ENCODE measurements at places on chromosomes 5 and 9.

DNA sequence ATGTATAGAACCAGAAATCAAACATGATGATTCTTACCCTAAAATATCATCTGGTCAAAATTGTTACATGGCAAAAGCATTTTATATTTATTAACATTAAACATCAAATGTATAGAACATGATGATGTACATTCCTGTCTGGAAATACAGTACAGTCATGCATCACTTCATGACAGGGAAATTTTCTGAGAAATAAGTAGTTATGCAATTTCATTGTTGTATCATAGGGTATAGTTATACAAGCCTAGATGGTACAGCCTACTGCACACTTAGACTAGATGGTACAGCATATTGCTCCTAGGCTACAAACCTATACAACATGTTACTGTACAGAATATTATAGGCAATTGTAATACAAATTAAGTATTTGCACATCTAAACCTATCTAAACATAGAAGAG lies 64.6 kb upstream of the VCAN start:
- no peak overlapping the region for H3K4me3 ChIP-seq
- no peaks in the 10 kb centered on the region for H3K4me1 ChIP-seq
- DNase-seq, result no peak
- no peaks in the 10 kb centered on the region for H3K27me3 ChIP-seq
- H3K27ac ChIP-seq, result no peak overlapping the region

- H3K4me3 ChIP-seq, result no peak overlapping the region
- no peaks in the 10 kb centered on the region for H3K36me3 ChIP-seq
- DNase-seq, result no peak
- H3K27ac ChIP-seq, result no peak overlapping the region
- H3K4me1 ChIP-seq, result no peaks in the 10 kb centered on the region
Measured at GRCh38 chr5:139094154-139095131, 103.7 kb downstream of the SIL1 start.

- H3K4me1 ChIP-seq, result no peaks in the 10 kb centered on the region
- H3K27ac ChIP-seq, result no peak overlapping the region
- H3K27me3 ChIP-seq, result no peaks in the 10 kb centered on the region
- no peaks in the 10 kb centered on the region for H3K36me3 ChIP-seq
- no peak overlapping the region for H3K4me3 ChIP-seq
- DNase-seq, result no peak
Measured at GRCh38 chr5:126236994-126237393, 186.2 kb upstream of the GRAMD2B start.

DNA sequence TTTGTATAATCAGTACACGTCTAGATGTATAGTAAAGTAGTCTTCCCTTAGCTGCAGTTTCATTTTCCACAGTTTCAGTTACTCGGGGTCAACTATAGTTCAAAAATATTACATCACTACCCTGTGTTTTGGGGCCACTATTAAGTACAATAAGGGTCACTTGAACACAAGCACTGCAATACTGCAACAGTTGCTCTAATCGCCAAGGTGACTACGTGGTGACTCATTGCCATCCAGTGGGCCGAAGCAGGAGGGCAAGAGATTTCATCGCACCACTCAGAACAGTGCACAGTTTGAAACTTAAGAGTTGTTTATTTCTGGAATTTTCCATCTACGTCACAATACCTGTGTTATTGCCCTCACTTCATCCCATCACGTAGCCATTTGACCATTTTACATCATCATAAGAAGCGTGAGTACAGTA lies at the start of gene ARL14EPL:
ARL14EPL (plus strand) TSS at position 379 of the 424 bp plus-strand sequence. CDS start 18,994 bp downstream, outside the sequence.
- no peak for DNase-seq
- H3K4me3 ChIP-seq, result no peak within 1 kb of the TSS
- no peaks in the 10 kb centered on the region for H3K4me1 ChIP-seq
- no peaks in the 10 kb centered on the region for H3K36me3 ChIP-seq
- H3K27ac ChIP-seq, result no peak within 1 kb of the TSS

DNA sequence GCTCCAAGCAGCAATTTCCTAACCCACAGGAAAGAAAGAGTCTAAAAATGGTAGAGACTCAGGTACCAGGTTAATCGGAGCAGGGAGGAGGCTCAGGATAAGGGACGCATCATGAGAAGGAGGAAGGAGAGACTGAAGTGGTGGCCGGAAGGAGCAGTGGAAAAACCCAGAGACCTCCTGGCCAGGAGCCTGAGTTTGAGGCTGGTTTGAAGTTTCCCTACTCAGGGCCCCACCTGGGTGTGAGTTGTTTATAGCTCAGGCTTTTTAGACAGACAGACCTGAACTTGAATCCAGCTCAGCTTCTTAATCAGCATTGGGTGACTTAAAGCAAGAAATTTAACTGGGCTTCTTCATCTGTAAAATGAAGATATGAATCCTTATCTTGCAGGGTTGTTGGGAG lies 11.9 kb upstream of the AQP7 start:
- H3K36me3 ChIP-seq, result no peaks in the 10 kb centered on the region
- DNase-seq, result no peak
- no peak overlapping the region for H3K4me3 ChIP-seq
- peak overlapping the region; percentile 65 for H3K27ac ChIP-seq
- H3K4me1 ChIP-seq, result peaks cover 50% of the 10 kb centered on the region

GRCh38 chr9:103471241-103471640 lies 476.1 kb downstream of the CYLC2 start:
- no peak overlapping the region for H3K4me3 ChIP-seq
- no peaks in the 10 kb centered on the region for H3K4me1 ChIP-seq
- no peaks in the 10 kb centered on the region for H3K27me3 ChIP-seq
- no peak overlapping the region for H3K27ac ChIP-seq
- no peak for DNase-seq
- no peaks in the 10 kb centered on the region for H3K36me3 ChIP-seq

GRCh38 chr9:11735391-11735790 lies 957.8 kb upstream of the TYRP1 start:
- H3K27me3 ChIP-seq, result no peaks in the 10 kb centered on the region
- H3K27ac ChIP-seq, result no peak overlapping the region
- no peak for DNase-seq
- no peaks in the 10 kb centered on the region for H3K4me1 ChIP-seq

GRCh38 chr9:91864380-91864779 lies 85.6 kb downstream of the ROR2 start:
- no peak overlapping the region for H3K4me3 ChIP-seq
- DNase-seq, result no peak
- no peaks in the 10 kb centered on the region for H3K27me3 ChIP-seq
- no peaks in the 10 kb centered on the region for H3K36me3 ChIP-seq
- H3K4me1 ChIP-seq, result no peaks in the 10 kb centered on the region

DNA sequence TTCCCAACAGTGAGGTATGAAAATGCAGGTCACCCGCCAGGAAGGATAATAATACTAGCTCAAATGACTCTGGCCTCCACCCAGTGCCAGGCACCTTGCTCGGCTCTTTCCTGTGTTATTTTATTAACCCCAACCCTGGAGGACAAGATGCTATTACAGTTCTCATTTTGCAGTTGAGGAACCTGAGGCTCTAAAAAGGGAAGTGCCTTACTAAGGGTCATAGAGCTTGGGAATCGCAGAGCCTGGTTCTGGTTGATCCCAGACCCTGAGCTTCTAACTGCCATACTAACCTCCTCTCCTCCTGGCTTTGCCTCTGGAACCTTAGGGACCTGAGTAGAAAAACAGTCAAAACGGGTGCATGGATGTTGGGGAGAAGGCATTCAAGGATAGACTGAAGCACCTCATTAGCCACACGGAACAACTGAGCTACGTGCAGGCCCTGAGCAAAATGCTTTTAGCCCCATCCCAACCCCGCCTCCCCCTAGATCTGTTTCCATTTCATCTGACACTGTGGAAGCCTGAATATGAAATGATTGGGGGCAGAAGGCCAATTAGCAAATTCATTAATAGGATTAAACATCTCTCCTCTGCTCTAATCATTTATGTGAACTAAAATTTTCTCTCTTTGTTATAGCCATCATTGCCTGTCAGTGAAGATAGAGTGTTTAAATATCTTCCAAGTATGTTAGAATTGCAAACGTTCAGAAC lies 7.9 kb downstream of the KCNIP1 start:
- no peaks in the 10 kb centered on the region for H3K27me3 ChIP-seq
- no peak for DNase-seq
- H3K36me3 ChIP-seq, result no peaks in the 10 kb centered on the region
- H3K27ac ChIP-seq, result no peak overlapping the region
- H3K4me3 ChIP-seq, result no peak overlapping the region
- no peaks in the 10 kb centered on the region for H3K4me1 ChIP-seq

- no peak overlapping the region for H3K4me3 ChIP-seq
- no peaks in the 10 kb centered on the region for H3K36me3 ChIP-seq
- no peak for DNase-seq
Measured at GRCh38 chr5:31701642-31702299, 62.8 kb downstream of the PDZD2 start.
